ENCODE measurements at places on chromosomes 4 and X.

DNA sequence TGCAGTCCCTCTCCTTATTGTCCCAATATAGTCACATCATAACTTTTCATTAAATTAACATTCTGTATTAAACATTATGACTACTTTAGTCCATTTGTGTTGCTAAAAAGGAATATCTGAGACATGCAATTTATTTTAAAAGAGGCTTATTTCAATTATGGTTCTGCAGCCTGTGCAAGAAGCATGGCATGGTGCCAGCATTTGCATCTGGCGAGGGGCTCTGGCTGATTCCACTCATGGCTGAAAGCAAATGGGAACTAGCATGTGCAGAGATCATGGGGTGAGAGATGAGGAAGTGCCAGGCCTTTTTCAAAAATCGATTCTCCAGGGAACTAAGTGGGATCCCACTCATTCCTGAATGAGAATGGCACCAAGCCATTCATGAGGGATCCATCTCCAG, 476.3 kb upstream of the RPS6KA3 start:
- DNase-seq, result no peak

DNA sequence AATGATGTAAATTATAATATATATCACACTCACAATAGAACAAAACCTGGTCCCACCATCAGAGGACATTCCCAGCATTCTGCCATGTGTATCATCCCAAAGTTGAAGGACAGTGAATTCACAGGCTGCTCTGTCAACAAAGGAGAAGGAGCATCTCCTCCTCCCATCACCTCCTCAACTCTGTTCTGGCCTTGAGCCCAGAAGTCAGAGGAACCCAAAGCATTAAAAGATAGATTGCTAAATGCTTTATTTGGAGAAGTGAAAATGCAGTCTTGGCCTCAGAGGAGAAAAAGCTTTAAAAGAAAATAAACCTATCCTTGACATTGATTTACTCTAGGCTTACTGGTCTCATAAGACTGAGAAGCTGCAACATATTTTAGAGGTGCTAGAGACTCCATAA, 268.8 kb upstream of the RASGEF1B start:
- DNase-seq, result no peak

DNA sequence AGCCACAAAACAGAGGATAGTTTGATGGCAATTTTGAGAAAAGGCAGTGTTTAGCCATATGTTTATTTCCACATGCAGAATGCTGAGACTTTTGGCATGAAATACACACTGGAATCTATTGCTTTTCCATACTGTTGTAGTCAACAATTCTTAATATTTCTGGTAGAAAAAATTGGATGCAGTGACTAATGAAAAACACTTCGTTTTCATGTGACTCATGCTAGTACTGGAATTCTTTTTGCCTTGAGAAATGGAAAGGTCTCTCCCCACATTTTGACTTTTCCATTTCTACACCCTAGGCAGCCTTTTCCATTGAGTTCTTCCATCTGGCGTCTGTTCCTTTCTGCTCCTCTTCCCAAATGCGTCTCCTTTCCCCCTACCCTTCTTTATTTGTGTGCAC, 425.2 kb upstream of the FTHL17 start:
- no peak for DNase-seq

DNA sequence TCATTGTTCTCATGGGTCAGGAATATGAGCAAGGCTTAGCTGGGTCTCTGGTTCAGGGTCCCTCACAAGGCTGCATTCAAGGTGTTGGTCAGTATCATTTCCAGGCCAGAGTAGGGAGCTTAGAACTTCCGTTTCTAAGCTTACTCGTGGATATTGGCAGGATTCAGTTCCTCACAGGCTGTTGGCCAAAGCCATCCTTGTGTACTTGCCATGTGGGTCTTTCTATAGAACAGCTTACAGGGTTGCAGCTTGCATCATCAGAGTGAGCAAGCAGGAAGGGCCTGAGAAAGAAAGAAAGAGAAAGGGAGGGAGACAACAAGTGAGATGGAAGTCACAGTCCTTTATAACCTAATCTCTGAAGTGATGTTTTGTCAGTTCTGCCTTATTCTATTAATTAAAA, 5.1 kb upstream of the LIMCH1 start:
- DNase-seq, result no peak

- no peak for DNase-seq
Observed at GRCh38 chr4:10034136-10034535, 12.8 kb upstream of the SLC2A9 start.

GRCh38 chr4:165965503-165965902, 92.5 kb downstream of the TLL1 start:
- DNase-seq, result no peak

DNA sequence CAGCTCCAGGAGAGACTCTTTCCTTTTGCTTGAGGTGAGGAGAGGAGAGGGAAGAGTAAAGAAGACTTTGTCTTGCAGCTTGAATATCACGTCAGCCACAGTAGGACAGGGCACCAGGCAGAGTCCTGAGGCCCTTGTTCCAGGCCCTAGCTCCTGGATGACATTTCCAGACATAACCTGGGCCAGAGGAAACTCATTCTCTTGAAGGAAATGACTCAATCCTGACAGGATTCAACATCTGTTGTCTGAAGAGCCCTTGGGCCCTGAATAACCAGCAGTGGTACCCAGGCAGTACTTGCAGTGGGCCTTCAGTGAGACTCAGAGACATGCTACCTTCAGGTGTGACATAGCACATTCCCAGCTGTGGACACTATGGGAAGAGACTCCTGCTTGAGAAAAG, 62.8 kb downstream of the FGF16 start:
- no peak for DNase-seq

DNA sequence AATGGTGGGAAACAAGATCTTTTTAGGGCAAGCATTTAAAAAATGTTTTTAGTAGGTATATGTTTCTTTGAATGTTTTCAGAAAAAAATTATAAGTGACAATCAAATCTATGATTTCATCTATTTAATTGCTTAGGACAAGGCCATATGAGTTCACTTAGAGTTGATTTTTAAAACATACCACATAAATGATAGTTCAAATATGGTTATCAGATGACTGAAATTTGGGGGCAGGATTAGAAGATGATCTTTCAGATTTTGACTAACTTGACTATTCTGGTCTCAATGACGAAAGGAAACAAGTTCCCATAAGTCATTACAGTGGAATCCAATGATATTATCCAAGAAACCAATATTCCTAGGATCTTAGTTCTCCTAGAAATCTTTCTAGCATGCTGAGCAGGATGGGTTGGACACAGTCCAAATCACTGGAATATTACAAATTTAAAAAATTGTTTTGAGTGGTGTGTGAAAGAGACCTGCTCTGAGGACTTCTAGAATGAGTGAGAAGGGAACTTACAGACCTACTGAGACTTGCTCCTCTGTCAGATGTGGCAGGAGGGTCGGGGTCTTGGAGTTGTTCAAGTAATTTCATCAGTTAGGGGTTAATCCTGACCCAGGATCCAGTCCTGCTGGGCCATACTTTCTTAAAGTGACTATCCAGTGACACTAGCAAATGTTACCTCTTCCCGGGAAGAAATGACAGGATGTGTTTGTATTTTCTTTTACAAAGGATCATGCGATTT, 20.0 kb downstream of the RHOH start:
- no peak for DNase-seq

DNA sequence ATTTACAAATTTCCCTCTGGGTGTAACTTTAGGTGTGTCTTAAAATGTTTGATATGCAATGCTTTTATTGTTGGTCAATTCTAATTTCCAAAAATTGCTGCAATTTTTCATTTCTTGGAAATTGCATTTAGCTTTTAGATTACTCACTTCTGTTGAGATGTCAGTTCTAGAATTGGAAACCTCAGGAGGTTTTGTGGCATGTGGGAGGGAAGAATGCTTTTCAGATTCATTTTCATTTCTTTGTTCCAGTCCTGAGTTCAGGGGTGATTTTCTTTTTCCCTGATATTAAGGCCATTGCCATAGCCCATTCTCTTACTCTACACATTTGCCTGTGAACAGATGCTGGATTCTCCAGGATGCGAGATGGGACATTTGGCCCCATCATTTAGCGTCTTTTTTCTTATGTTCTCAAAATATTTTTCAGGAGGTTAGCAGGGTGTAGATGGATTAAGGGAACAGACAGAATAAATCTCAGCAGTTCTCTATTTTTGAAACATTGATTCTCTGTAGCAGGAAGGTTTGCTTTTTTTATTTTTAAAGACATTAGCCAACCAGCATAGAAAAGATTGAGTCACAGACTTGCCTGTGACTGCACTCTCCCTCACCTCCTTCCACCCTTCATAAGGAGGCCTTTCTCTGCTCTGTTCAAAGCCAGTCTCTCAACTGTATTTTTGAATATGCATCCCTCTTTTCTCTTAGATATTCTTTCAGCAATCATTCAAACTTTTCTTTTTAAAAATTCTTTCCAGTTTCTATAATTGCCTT, 238.4 kb upstream of the ANXA3 start:
- DNase-seq, result no peak

GRCh38 chr4:88828842-88829571, 131.4 kb upstream of the NAP1L5 start:
- no peak for DNase-seq

GRCh38 chrX:96764864-96765263, 80.2 kb downstream of the DIAPH2 start:
- DNase-seq, result no peak

GRCh38 chr4:146051223-146051622, 112.6 kb upstream of the ZNF827 start:
- DNase-seq, result no peak
